CD4-positive, alpha-beta T cell treated with Interleukin-15 for 4 hours (primary cell): ENCODE measurements at places on chromosomes 6 and 20.

DNA sequence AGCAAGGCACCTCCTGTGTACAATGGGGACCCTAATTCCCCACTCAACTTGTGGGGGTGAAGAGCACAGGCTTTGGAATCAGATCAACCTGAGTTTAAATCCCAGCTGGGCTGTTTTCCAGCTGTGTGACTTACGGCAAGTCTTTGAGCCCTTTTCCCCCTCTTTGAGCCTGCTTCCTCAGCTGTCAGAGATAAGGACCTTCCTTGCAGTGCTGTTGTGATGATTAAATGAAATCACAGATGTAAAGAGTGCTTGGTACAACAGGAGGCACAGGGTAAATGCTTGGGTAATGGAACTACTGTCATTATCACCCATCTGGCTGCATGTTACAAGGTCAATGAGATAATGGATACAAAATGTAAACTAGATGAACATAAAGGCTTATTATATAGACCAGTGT is 3.2 kb downstream of the SNX21 start:
- DNase-seq: no peak

GRCh38 chr6:155157101-155157500 is 106.7 kb upstream of the CLDN20 start:
- DNase-seq: no peak

DNA sequence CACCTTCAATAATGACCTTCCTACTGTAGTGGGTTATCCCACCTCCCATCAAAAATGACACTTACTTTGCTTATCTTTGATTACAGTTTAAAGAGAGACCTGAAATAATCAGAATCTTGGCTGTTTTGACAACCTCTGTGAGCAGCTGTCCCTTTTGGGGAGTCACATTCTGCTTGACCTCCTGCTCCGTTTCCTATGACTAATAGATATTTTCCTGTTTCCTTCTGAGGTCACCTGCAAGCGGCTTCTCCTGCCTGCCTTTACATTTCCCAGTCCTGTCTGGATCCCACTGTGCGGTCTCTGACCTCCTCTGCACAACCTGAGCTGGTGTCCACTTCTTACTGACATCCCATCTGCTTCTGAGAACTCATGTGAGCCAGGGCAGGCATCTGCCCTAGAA is 54.2 kb downstream of the TRAM2 start:
- no peak for DNase-seq

GRCh38 chr6:158013904-158014504 is 32.3 kb downstream of the SYNJ2 start:
- DNase-seq: no peak

- DNase-seq: no peak
Measured at GRCh38 chr20:22529150-22530019, 55.0 kb downstream of the FOXA2 start.

DNA sequence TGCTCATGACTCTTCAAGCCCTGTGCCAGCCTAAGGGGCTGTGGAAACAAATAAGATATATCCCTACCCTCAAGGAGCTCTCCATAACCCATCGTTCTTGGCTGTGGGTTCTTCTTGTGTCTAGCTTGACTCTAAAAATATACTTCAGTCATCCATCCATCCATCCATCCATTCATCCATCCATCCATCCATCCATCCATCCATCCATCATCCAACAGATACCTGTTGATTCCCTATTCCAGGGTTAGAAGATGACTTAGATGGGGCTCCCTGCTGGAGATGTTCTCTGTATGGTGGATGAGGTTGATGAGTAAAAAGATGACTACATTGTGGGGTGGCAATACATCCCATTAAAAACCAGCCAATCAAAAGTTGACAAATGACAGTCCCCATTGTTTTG is 23.5 kb downstream of the HCK start:
- no peak for DNase-seq

- DNase-seq: no peak
Measured at GRCh38 chr20:17622086-17622850, 52.4 kb downstream of the DSTN start.

DNA sequence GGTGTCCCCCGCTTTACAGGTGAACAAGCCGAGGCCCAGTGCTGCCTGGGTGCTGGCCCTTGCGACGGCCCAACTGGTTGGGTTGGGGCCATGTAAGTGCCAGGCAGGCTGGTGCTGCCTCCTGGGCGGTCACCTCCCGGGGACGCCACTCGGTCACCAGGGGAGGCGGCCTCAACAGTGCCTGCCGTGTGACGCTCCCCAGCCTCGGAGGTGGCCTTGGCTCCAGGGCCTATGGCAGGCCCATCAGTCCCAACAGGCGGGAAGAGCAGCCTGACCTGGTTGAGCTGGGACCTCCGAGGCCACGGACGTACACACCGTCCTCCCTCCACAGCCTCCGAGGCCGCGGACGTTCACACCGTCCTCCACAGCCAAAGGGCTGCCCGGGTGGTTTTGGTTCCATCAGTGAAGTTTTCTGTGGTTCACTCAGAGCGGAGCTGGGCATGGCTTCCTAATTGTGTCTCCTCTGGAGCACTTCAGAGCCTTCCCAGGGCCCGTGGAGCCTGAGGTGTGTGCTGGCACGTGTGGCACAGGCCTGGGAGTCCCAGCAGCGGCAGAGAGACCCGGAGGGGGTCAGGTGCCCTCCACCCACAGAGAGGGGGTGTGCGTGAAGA is 19.3 kb upstream of the SLCO4A1 start:
- no peak for DNase-seq

GRCh38 chr6:31172973-31173384 is 2.5 kb upstream of the POU5F1 start:
- no peak for DNase-seq

DNA sequence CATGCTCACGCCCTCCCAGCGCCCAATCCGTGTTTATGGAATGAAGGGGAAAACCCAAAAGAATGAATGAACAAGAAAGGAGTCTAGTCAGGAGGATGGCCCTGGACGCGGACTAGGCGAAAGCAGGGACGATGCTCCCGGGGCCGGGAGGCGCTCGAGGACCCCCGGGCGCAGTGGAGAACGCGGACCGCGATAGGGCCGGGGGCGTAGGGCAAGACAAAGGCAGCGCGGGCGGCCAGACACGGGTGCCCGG is 758 bp downstream of the GCLC start:
- no peak for DNase-seq

DNA sequence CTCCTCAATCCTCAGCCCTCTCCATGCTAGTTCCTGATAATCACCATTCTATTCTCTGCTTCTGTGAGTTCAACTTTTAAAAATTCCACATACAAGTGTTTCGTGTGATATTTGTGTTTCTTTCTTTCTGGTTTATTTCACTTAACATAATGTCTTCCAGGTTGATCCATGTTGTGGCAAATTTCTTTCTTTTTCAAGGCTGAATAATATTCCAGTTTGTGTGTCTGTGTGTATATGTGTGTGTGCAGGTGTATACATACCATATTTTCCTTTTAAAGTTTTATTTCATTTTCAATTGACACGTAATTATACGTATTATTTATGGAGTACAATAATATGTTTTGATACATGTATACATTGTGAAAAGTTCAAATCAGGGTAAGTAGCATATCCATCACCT is 19.8 kb upstream of the SF3B5 start:
- no peak for DNase-seq

- DNase-seq: no peak
Measured at GRCh38 chr20:36113566-36114250, 40.8 kb upstream of the EPB41L1 start.

DNA sequence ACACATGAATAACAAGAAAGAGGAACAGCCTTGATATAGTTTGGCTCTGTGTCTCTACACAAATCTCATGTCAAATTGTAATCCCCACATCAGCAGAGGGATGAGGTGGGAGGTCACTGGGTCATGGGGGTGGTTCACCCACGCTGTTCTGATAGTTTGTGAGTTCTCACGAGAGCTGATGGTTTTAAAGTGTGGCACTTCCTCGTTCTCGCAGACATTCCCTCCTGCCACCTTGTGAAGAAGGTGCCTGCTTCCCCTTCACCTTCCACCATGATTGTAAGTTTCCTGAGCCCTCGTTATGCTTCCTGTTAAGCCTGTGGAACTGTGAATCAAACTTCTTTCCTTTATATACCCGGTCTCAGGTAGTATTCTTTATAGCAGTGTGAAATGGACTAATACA is 13.1 kb downstream of the SRPK1 start:
- DNase-seq: no peak

- DNase-seq: peak; percentile 73
Measured at GRCh38 chr6:155314773-155315515, 660 bp upstream of the TFB1M start.

GRCh38 chr6:18601516-18602020 is 214.4 kb downstream of the RNF144B start:
- DNase-seq: no peak

DNA sequence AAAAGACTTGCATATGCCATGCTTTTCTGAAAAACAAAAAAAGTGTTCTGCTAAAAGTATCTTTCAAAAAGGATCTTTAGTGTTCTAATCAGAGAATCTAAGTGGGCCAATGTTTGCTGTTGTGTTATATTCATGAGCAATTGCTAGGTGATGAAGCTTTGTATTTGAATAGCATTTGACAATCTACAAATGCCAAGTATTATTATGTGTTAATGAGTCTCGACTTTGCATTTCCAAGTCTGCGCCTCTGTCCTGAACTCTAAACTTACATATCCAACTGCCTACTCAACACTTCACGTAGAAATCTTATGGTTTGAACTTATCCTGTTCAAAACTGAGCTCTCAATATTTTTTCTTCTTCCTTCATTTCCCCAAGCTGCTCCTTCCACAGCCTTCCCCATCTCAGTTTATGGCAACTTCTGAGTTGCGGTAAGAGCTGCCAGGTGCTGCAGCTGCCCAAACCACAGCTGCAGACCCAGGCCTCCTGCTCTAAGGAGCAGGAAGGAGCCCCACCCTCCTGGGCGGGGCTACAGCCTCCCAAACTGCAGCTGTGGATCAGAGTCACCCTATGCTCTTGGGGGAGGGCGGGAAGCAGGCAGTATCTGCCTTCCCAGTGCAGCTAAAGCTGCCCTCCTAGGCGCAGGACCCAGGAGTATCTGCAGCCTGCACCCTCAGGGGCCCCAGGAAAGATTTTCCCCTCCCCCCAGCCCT is 16.7 kb upstream of the MAK start:
- DNase-seq: no peak

GRCh38 chr20:61599541-61599992 is 347.5 kb downstream of the CDH4 start:
- DNase-seq: no peak

- DNase-seq: no peak
Measured at GRCh38 chr20:23582293-23582692, 14.0 kb upstream of the CST9L start.

DNA sequence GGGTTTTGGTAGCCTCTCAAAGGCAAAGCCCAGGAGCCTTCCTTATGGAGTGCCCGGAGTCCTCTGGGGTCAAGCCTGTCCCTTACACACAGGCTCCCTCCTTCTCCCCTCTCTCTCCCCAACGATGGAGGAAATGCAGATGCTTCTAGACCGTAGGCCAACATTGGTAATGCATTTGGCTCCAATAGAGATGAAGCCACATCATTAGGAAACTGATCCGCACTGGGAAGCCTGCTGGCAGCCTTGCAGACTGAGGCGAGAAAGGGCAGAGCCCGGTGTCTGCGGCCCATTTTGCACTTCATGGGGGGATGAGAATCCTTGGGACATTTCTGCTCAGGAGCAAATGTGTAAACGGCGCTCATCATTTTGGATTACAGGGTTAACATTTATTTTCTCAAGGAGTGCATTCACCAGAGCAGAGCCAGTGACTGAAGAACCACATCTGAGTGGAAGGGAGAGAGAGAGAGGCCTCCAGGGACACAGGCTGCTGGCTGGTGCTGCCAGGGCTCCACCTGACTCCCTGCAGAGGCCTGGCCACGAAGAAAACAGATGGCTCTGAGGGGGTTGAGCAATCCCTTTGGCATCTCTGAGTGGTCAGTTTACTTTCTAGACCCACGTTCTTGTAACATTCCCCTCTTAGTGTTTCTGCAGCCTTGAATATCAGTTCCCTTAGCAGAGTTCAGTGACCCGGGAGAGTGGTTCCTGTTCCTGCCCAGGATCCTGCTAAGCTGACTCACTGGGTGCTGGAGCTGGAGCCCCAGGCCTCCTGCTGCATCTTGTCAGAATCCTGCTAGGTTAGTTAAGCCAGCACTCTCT is 4.4 kb upstream of the CST3 start:
- DNase-seq: no peak

- no peak for DNase-seq
Measured at GRCh38 chr6:55917751-55918415, 42.5 kb upstream of the BMP5 start.

GRCh38 chr20:9119776-9120175 is 50.9 kb downstream of the PLCB4 start:
- DNase-seq: no peak

GRCh38 chr6:109059571-109060021 is 35.0 kb downstream of the SESN1 start:
- peak; percentile 62 for DNase-seq

GRCh38 chr6:43196337-43196736 is 14.3 kb downstream of the CUL9 start:
- DNase-seq: no peak

DNA sequence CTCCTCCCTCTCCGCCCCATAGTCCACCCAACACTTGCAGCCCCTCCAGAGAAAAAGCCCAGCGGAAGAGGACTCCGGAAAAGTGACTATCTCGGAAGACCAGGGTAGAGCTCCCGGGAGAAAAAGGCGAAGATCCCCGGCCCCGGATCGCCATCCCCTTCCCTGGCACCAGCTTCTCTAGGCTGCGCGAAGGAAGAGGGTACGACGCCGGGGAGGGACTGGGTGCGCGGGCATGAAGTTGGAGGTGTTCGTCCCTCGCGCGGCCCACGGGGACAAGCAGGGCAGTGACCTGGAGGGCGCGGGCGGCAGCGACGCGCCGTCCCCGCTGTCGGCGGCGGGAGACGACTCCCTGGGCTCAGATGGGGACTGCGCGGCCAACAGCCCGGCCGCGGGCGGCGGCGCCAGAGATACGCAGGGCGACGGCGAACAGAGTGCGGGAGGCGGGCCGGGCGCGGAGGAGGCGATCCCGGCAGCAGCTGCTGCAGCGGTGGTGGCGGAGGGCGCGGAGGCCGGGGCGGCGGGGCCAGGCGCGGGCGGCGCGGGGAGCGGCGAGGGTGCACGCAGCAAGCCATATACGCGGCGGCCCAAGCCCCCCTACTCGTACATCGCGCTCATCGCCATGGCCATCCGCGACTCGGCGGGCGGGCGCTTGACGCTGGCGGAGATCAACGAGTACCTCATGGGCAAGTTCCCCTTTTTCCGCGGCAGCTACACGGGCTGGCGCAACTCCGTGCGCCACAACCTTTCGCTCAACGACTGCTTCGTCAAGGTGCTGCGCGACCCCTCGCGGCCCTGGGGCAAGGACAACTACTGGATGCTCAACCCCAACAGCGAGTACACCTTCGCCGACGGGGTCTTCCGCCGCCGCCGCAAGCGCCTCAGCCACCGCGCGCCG is 822 bp downstream of the FOXQ1 start:
- DNase-seq: no peak
